Ecto neural progenitor cell (in vitro differentiated cells): ENCODE measurements at places on chromosomes 6 and 20.

DNA sequence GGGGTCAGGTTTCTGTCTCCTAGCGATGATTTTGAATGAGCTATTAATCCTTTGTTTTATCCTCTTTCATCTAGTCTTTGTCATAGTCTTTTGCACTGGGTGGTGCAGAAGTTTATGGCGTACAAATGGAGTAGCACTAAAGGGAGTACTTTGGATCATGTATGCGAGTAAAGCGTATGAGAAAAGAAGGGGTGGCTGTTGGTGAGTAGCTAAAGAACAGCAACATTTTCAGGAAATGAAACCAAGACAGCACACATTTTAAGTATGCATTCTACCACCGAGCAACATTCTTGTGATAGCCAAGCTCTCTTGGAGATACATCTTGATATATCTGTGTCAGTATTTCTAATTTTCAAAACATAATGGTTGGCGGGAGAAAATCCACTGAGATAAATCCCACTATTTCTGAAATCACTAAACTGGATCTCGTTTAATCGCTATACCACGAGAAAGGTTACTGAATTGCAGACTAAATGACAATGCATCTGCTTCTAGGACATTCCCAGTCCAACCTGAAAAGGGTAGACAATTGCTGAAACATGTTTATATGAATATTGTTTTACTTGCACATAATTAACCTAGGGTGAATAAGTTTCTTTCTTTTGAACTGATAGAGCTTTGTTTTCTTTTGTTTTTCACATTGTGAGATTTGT lies 196.1 kb downstream of the TRIM27 start:
- no peak for DNase-seq

DNA sequence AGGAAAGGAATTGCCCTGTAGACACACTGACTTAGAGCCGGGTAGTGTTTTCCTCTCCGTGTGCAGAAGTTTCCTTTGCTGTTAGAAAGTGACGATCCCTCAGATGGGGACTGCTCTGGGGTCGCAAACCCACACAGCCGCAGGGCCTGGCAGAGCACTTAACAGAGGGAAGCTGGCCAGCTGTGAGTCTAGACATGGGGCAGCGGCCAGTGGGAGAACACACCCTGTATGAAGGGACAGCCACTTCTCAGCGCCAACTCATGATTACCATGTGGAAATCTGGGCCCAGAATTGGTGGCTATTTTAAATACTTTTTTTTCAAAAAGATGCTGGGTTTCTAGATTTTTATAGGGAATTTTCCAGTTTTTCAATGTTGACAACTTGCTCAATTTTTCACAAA lies 39.4 kb downstream of the SLC9A8 start:
- DNase-seq = no peak

- DNase-seq = no peak
These were observed 36.1 kb downstream of the CAP2 start for GRCh38 chr6:17429383-17430061.

DNA sequence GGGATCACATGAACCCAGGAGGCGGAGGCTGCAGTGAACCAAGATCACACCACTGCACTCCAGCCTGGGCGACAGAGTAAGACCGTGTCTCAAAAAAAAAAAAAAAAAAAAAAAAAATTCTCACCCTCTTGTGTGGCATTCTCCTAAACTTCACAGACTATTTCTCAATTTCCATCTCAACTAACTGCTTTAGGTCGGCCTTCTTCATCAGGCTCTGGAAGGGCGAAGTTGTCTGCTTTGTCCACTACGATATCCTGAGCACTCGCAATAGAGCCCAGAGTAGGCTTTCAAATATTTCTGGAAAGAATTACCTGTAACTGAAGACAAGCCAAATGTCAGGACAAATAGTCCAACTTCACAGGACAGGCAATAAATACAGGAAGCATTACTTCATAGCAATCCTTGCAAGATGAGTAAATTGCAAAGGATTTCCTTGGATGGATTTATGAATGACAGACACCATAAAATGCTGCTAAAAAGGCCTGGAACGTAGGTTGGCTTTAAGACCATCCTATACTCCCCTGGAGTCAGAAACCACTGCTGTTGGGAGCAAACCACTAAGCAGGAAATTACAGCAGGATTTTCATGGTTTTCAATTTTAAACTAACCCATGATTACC lies 116.3 kb upstream of the SLC2A12 start:
- DNase-seq = no peak

GRCh38 chr20:4748847-4749246 lies 27.1 kb downstream of the PRND start:
- no peak for DNase-seq

- DNase-seq = no peak
These were observed 143.7 kb downstream of the BTBD9 start for GRCh38 chr6:38495922-38496635.
